ENCODE measurements at places on chromosomes 1 and 21.

GRCh38 chr1:150111670-150112069 lies 38.0 kb upstream of the PLEKHO1 start:
- no peak for DNase-seq

DNA sequence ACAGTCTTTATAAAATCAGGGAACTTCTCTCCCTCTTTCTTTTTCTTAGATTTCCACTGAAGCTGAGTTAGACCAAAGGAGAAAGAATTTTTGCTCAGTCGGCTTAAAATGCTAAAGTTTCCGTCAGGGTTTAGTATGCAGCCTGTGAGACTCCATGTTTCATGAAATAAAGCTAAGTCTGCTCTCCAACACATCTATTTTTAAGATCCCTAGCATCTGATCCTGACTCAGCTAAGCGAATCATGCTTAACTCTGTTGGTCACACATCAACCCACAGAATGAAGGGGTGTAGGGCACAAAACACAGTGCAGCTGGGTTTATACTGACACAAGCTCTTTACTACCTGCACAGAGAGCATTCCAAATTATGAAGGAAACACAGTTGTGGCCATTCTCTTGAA lies 102.4 kb upstream of the ZNF281 start:
- peak; percentile 26 for DNase-seq

DNA sequence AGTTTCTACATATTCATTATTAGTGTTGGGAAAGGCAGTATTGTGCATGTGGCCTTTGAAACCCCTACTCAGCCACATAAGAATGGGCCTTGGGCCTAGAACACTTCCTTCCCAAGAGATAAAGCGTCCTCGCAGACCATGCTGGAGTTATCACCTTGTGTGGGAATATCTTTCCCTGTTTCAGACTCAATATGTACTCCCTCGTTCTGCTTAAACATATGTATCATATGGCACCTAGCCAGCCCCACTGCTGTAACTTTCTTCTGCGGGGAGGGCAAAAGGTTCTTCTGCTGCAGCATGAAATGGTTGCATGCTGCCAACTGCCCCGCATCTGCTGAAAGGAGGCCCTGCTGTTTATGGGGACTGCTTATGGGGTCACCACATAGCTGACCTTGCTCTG lies 92.0 kb downstream of the CRB1 start:
- no peak for DNase-seq

- no peak for DNase-seq
Measured at GRCh38 chr1:46461017-46461808, 28.4 kb upstream of the DMBX1 start.

DNA sequence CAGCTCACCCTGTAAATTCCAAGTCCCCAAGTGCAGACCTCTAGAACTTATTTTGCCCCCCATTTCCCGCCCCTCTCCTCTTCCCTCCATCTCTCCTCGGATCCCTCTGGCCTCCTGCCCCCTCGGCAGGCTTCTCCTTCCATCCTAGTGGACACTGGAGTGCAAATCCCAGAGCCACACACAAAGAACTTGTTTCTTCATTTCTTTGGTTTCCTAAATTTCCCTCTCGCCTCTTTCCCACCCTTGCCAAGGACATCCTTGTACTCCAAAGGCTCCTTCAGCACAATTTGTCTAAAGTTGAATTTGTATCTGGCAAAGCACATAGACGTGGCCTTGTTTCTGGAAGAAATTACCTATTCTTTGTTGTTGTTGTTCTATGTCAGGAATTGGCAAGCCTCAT lies 17.5 kb downstream of the UMODL1 start:
- no peak for DNase-seq

DNA sequence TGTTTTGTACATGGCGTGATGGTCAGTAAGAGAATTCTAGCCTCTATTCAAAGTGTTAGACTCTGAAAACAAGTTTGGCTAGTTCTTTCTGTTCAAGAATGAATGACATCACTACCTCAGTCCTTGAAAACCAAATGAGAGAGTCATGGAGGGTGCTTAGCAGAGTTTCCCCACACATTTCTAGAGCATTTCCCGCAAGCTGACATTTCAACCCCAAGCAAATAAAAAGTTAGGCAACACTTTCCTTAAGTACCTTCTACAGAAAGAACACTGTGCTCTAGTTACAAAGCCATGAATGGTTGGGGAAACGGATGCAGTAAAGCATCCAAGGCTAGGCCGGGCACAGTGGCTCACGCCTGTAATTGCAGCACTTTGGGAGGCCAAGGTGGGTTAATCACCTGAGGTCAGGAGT lies 47.9 kb upstream of the SLC44A3 start:
- no peak for DNase-seq

- no peak for DNase-seq
Measured at GRCh38 chr1:43949678-43950077, 2.9 kb downstream of the IPO13 start.

DNA sequence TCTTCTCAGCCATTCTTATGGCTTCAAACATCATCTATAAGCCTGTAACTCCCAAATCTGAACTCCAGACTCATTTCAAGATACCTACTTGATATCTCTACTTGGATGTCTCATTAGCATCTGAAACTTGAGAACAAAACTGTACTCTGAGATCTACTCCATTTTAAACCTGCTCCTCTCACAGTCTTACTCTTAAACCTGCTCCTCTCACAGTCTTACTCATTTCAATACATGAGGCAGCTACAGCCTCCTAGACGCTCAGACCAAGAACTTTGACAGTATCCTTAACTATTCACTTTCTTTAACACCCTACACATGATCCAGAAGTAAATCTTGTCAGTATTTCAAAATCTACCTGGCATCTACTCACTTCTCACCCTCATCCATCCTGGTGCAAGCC lies 54.3 kb downstream of the NBPF6 start:
- no peak for DNase-seq

DNA sequence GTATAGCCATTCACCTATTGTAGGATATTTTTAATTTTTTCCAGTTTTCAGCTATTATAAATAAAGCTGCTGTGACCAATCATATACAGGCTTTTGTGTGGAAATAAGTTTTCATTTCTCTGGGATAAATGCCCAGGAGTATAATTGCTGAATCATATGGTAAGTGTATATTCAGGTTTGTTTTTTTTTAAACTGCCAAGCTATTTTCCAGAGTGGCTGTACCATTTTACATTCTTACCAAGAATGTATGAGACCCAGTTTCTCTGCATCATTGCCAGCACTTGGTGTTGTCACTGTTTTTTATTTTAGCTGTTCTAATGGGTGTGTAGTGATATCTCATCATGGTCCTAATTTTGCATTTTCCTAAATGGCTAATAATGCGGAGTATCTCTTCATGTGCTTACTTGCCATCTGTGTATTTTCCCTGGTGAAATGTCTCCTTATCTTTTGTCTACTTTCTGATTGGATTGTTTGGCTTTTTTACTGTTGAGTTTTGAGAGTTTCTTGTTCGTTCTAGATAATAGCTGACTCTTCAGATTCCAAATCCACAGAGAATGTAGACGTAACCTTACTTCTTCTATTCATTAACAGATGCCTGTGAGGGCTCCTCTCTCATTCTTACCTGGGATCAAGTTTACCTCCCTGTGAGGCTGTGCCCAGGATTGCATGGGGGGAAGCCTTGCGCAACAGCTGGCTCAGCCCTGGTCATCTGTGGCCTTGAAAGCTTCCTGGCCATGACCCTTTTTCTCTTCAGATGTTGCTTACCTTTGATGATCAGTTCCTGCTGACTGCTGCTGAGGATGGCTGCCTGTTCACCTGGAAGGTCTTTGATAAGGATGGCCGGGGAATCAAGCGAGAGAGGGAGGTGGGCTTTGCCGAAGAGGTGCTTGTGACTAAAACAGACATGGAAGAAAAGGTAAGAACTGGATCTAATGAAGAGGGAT lies 42.6 kb downstream of the CFAP57 start:
- DNase-seq, result no peak

DNA sequence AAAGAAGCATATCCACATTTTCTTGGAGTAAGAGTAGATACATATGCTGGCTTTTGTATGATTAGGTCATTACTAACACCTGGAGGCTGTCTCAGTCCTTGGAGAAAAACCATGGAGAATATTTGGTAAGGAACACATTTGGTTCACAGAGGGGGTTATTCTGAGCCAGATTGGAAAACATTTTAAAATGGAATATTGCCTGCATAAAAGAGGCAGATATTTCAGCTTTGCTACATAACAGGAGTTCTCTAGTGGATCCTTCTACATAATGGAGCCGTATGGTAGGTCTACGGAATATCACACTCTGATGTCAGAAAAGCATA lies 415.1 kb downstream of the ADGRL2 start:
- no peak for DNase-seq

DNA sequence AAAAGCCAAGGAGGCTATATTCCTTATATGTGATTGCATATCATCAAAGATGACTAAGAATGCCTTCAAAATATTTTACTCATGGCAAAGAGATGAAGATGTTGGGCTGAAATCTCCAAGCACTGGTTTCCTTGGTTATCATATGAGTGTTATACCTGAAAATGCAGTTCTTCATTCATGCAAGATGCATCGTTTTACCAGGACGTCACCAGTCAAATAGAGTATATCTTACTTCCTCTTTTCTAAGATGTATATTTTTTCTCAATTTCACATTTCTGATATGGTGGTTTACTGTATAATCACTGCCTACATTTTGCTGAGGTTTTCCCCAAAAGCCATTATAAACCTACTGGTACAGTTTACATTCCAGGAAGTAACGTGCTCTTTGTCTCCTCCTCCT lies 1085.7 kb downstream of the NCAM2 start:
- no peak for DNase-seq

- no peak for DNase-seq
Measured at GRCh38 chr1:151537112-151537511, 3.0 kb upstream of the TUFT1 start.

DNA sequence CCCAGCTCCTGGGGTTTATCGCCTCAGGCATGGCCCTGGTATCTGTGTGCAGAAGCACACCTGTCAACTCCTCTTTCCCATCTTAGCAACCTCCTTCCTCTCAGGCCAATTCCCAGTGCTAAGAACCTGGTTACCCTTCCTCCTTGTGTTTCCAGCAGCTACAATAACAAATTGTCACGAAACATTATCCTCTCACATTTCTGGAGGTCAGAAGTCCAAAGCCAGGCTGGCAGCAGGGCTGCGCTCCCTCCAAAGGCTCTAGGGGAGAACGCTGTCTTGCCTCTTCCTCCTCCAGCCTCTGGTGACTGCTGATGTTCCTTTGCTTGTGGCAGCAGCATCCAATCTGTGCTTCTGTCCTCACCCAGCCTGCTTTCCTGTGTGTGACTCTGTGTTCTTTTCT lies 10.7 kb upstream of the MRPS14 start:
- DNase-seq, result no peak

Measured in kidney capillary endothelial cell (primary cell).